ENCODE measurements at places on chromosomes 4 and X.

DNA sequence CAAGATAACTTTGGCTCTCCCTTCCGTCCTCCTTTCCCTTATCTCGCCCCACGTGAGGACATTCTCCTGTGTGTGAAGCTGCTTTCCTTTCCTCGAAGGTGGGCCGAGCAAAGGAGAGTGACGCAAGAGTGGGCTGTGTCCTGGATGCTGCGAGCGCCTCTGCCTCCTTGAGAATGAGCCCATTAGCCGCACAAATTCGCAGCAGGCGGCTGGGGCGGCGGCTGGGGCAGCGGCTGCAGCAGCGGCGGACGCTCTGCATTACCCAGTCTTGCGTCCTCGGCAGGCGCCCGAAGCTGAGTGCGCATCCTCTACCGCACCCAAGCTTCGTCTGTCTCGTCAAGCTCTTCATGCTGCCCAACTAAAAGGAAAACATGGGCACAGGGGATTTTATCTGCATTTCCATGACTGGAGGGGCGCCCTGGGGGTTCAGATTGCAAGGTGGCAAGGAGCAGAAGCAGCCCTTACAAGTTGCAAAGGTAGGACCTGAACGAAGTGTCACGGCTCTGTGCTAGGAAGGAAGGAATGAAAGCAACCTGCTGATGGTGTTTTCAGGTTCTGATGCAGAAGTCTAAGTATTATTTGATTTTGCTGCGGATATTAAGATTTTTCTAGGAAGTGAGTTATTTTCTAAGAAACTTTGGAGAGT, at the start of gene SYNPO2:
SYNPO2 (plus strand) TSS at position 189 of the 646 bp plus-strand sequence; CDS start at position 372, 183 bp downstream.
- no peak for DNase-seq

GRCh38 chrX:20274121-20274520, 7.4 kb upstream of the RPS6KA3 start:
- no peak for DNase-seq

GRCh38 chr4:155761916-155762315, 3.1 kb downstream of the GUCY1B1 start:
- no peak for DNase-seq

DNA sequence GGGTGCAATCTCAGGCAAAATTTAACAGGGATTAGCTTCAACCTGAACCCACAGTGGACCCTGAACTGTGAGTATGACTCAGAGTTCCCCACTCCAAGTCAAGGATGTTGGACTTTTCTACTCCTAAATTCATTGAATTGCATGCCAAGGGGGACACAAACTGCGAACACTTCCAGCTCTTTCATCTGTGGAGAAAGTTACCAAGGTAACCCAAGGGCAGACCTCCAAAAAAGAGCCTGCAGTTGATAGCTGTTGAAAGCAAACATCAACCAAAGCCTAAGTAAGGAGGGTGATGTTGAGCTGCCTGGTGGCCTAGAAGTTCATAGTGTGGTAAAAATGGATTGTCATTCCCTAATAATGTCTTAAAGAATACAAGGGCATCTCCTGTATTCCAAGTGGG, 1242.9 kb downstream of the C4orf33 start:
- DNase-seq = no peak

DNA sequence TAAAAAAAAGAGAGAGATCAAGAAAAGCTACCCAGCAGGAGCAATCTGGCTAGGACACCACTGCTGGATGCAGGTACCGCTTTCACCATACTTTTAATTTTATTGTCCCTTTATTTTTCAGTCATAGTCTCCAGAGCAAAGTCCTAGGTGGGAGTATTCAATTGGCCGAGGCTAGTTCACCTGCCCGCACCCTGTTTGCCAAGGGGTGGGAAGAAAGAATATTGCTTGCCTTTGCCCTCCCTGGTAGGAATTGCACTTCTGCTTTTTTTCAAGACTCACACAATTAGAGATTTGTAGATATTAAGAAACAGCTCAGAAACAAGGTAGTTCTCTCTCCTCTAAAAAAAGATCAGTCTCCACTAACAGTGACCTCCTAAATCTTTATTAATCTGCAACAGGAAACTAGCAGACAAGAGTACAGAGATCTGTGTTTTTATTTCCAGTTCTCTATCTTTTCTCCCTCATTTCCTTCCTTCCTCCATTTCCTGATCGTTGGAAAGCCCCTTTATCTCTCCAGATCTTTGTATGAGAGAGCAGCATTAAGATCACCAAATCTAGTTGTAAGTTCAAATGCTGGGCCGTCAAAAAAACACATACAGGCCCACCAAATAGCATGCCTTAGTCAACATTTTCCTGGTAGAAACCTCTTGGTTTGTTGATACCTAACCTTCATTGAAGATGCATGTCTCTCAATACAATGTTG, 9.4 kb upstream of the RPGR start:
- no peak for DNase-seq

DNA sequence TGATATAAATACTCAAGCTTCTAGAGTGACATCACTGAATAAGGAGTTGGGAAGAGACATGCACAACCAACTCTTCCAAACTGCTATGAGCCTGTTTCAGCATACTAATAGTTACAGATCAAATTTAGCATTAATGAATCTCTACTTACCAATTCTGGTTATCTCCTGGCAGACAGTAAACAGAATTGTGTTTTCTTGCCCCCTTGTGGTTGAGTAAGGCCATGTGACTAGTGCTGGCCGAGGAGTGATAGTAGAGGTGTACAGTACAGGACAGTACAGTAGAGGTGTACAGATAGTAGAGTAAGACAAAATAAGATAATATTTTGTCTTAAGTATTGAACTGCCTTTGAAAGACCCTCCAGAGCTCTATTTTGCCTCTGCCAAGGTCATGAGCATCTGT, 681.4 kb downstream of the GABRG1 start:
- no peak for DNase-seq

Data from HS-27A (cell line).